ENCODE measurements at places on chromosomes 13 and 19.

DNA sequence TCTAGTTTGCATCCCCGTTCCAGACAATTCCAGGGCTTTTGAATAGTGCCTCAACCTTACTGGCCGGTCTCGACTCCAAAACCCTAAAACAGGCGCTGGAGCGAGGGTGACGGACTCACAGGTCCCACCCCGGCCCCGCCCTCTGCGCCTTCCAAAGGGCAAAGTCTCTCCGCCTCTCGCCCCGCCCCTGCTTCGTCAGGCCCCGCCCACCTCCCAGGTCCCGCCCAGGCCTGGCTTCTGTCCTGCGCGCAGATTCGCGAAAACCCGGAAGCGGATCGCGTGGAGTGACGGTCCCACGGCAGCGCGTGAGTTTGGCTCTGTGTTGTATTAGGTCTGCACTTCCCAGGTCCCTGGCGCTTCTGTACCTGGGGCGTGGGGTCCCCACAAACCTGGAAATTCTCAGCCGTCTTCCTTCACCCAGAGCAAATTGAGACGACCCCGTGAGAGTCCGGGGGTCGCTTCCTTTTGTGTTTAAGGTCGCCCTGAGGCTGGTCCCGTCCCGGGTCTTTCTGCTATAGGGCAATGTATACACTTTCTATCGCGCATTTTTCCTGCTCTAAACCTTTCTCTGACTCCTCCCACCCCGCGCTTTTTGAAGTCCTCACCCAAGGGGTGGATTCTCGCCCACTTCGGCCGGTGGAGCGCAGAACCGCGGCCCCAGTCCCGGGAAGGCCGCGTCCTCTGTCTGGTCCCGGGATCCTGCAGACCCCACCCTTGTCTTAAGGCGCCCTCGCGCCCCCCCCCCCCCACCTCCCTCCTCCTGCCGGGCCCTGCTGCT lies at the start of gene ZNF813:
TSS of gene ZNF813 (plus strand) at position 249 of the 778 bp plus-strand sequence. CDS start 16,090 bp downstream, outside the sequence.
- DNase-seq, result peak; percentile 92

- DNase-seq, result no peak
Observed at GRCh38 chr13:72662548-72662947, 64.9 kb downstream of the MZT1 start.

GRCh38 chr13:25213715-25214114 lies 41.6 kb upstream of the AMER2 start:
- DNase-seq, result no peak

- DNase-seq, result peak; percentile 32
Observed at GRCh38 chr13:29594303-29594709, 1.2 kb downstream of the SLC7A1 start.

DNA sequence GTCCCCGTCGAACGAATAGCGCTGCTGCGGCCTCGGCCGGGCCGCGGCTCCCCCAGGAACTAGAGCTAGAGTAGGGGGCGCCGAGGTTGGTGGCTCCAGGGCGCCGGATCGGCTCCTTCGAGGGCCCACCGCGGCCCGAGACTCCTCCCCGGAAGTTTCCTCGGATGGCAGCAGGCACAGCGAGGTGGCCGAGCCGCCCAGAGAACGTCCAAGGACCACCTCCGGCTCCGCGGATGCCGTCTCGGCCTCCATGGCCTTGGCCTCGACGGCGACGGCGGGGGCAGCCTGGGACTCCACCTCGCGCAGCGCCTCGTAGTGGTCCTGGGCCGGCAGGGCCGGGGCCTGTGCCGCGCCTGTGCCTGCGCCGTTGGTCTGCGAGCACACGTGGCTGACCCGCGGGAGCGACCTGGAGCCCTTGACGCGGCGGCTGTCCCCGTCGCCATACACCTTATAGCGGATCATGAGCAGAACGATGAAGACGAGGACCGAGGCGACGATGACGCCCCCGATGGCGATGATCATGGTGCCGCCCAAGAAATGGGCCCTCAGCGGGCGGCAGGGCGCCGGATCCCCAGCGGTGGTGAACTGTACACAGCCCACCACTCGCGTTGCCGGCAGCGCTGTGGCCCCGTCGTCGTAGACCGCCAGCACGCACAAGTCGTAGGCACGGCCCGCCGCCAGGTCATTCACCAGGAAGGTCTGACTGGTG lies 11.8 kb downstream of the IFNL1 start:
- no peak for DNase-seq

DNA sequence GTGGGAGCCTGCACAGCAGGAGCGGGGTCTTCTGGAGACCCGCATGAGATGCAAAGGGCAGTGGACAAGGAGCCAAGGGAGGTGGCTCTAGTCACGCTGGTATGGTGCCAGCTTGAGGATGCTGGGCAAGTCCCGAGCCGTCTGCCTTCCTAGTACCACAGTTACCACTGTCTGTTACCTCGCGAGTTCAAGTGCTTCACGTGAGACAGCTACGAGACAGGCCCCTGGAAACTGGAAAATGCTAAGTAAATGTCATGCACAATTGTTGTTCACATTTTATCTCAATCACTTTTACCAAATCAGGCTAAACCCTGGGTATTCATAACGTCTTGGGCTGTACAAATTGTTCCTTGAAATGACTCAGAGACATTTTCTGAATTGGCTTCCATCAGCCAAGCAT lies 155.7 kb downstream of the TNFRSF19 start:
- no peak for DNase-seq

- DNase-seq, result no peak
Observed at GRCh38 chr19:46186717-46187101, 38.7 kb downstream of the IGFL2 start.
